ENCODE measurements at places on chromosomes 12 and 14. TPM values are rescaled to one million over a fixed set of nuclear protein-coding genes. Genes with fewer than 3 reads are reported as not detected.

GRCh38 chr12:49098035-49098451 is 3.4 kb upstream of the DHH start:
- DNase-seq = peak; percentile 68

DNA sequence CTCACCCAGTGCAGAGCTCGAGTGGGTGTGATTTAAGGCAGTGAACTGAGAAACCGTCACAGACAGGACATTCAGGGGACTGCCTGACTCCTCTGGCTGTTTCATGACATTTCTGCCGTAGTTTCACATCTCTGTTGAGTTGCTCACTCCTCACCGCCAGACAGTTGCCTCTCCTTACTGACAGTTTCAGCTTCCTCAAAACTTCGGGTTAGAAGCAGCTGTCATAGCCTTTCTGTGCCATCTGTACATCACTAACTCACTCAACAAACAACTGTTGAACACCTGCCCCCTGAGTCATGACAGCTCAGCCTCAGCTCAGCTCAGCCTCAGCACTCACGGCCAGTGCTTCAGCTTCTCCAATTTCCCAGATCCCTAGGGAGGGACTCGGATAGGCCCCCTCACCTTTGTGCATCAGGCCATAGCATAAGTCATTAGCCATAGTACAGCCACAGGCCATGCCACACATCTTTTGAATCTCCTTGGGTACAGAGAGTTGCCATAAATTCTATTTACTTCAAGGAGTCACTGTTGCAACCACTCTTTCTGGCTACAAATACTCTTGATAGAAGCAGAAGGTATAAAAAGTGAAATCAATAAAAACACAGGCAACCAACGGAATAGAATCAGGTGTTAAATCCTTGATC is 6.2 kb upstream of the SLC15A4 start:
- no peak for DNase-seq

- DNase-seq = no peak
These were observed 64.5 kb upstream of the USP44 start for GRCh38 chr12:95615749-95616148.

GRCh38 chr12:114698566-114699163 is 14.7 kb upstream of the TBX3 start:
- DNase-seq = no peak

Gene IFNG
- 0.57 TPM for total RNA-seq

Gene KIF26A
- 0.26 TPM for total RNA-seq

Gene KLHDC1
- 5.6 TPM for total RNA-seq

GRCh38 chr12:6462234-6462995 is 8.1 kb downstream of the VAMP1 start:
- no peak for DNase-seq

- no peak for DNase-seq
These were observed 1.9 kb downstream of the PRKD1 start for GRCh38 chr14:29925736-29926135.

GRCh38 chr12:120500581-120500980 is 4.7 kb downstream of the DYNLL1 start:
- no peak for DNase-seq

Gene RASAL1
- total RNA-seq = 1.0 TPM

DNA sequence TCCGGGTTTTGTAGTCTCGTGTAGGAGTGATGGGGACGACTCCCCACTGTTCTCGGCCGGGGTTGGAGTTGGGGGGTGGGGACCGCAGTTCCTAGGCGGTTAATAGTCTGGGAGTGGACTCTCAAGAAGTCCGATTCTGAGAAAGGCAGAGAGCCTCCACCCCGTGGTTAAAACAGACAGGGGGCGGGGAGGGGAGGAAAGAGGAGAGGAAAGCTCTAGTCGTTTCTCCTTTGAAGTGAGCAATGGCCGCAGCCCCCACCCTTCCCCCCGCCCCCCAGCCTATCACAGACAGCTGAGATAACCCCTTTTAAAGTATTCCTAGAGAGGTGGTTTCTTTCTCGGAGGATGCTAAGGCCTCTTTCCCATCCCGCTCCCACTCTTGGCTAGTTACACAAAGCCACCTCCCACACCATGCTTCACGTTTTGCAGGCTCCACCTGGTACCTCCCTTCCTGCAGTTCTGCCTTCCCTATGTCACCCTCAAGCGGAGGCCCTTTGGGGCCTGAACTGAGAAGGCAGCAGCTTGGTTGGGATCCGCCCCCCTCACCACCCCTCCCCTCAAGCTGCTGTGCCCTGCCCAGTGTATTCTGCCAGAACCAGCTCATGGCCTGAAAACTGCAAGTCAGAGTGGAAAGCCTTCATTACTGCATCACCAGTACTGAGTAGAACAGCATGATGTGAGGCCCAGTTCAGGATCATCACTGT is 853 bp downstream of the USP5 start:
- DNase-seq = peak; percentile 63

DNA sequence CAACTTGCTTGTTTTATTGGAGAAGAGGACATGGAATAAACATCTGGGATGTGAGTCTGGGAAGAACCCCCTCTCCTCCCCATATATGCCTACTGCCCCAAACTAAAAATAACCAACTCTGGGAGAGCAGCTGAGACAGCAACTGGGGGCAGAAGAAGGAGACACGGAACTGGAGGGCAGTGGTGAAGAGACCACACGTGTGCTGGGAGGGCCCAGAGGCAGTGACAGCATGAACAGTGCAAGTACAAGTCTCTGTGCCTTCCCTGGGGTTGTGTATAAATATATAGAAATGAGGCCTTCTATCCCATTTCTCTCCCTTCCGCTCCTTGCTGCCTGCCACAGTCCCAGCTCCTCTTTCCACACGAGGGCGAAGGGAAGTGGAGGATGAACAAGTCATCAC is 4.0 kb upstream of the KRT73 start:
- DNase-seq = no peak

- no peak for DNase-seq
These were observed 84.6 kb downstream of the SLC38A6 start for GRCh38 chr14:61065656-61066055.

Gene GLIPR1L1
- not detected for total RNA-seq

DNA sequence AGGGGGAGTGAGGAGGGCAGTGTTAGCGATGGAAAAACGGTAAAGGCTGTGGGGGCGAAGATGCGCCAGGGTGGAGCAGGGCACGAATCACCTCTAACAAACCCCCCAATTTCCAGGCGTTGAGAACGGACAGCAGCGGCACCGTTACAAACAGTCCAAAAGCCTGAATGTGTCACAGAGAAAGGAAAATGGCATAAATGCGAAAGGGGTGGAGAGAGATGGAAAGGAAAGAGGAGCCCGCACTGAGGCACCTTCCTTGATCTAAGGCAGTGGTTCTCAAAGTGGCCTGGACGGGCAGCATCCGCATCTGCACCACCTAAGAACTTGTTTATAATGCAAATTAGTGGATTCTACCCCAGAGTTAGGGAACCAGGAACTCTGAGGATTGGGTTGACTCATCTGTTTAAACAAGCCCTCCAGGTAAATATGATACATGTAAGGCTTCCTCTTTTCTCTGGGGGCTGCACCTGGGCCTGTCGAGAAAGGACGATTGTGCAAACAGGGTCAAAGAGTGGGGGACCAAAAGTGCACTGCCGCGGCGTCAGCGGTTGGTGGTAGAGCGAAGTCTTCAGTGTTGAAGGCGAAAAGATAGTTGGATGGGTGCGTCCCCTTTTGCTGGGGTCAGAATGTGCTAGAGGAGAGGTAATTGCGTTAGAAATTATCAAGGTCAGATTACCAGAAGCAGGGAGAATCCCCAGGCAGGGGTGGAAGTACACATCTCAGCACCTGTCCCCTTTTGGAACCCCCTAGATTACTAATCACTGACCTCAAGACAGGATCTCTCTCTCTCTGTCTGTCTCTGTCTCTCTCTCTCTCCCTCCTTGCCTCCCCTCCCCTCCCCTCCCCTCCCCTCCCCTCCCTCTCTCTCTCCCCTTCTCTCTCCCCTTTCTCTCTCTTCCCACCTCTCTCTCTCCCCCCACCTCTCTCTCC is 1.3 kb upstream of the KCNH5 start:
- DNase-seq = no peak

Gene SIRT4
- total RNA-seq = 1.7 TPM

Gene C14orf39
- not detected for total RNA-seq

DNA sequence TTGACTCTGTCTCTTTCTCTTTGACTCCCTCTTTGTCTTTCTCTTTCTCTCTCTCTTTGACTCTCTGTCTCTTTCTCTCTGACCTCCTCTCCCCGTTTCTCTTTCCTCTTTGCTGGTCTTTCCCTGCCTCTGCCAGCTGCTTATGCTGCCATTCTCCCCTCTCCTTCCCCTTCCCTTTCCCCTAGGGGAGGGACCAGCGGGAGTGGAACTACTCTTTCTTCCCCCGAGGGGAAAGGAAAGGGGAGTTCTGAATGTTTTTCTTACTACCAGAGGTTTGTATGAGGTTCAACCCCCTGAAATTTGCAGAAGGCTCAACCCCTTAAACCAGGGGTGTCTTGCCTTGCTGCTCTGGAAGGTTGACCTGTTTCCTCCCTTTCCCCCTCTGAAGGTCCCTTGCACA is 24.7 kb upstream of the RNASE1 start:
- DNase-seq = no peak

GRCh38 chr12:65948320-65949008 is 124.2 kb downstream of the HMGA2 start:
- no peak for DNase-seq

DNA sequence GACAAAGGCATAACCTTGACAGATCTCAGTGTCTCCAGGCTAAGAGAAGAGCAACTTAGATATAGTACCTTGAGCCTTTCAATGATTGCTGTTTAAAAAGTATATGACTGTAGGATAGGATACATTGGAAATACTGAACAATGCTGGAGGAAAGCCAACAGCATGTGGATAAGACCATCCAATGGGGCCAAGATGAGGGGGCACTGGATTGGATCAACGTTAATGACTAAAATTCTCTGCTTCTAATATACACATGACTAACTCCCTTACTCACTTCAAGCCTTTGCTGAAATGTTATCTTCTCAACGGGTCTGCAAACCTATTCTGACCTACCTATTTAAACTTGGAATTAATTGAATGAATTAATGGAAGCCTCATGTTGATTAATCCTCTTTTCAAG is 354.9 kb downstream of the RAD51B start:
- no peak for DNase-seq

GRCh38 chr14:91925727-91926121 is 21.8 kb downstream of the FBLN5 start:
- no peak for DNase-seq

GRCh38 chr12:114400925-114401324 is 5.0 kb downstream of the TBX5 start:
- DNase-seq = no peak

DNA sequence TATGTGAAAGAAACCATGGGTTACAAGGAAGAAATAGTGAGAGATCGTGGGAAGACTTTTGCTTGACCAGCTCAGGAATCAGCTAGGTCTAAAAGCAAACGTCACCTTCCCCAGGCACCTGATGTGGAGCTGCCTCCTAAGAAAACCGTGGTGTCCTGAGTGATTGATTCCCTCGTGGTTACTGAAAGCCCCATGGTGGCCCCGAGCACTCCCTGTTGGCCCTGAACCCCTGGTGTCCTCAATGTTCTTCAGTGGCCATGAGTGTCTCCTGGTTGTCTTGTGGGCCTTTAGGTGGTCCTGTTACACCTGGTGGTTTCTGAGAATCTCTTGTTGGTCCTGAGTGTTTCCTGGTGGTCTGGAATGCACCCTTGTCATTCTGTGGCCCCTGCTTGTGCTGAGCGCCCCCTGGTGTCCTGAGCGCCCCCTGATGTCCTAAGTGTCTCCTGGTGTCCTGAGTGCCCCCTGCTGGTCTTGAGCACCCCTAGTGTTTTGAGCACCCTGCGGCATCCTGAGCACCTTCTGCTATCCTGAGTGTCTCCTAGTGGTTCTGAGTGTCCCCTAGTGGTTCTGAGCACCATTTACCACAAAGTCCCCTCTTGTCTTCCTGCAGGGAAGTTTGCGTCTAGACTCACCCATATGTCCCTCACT is 518.7 kb downstream of the TMEM121 start:
- DNase-seq = peak; percentile 85

GRCh38 chr12:76142305-76142704 is 57.8 kb upstream of the NAP1L1 start:
- no peak for DNase-seq

DNA sequence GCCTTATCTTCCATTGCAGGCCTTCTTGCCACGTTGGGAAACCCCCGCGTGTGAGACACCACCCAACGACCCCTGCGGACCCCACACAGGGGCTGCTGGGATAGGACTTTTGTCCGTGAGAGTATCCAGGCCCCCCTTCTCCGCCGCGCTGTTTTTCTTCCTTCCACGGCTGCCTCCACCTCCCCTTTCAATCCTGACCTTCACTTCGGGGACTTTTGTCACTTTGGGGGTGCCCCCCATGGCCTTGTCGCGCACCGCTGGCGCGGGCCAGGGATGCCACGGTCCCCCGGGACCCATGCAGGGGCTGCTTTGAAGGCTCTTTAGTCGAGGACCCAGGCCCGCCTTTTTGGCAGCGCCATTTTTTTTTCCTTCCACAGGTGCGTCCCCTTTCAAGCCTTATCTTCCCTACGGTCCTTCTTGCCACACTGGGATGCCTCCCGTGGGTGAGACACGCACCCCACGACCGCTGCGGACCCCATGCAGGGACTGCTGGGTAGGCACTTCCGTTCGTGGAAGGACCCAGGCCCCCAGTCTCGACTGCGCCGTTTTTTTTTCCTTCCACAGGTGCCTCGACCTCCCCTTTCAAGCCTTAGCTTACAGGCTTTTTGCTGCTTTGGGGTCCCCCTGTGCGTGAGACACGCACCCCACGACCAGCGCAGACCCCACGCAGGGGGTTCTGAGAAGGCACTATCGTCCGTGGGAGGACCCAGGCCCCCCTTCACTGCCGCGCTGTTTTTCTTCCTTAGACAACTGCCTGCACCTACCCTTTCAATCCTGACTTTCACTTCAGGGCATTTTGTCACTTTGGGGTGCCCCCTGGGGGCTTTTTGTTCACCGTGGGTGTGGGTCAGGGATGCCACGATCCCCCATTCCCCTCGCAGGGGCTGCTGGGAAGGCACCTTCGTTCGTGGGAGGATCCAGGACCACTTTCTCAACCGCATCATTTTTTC is 267.4 kb downstream of the ALG10 start:
- DNase-seq = peak; percentile 12

DNA sequence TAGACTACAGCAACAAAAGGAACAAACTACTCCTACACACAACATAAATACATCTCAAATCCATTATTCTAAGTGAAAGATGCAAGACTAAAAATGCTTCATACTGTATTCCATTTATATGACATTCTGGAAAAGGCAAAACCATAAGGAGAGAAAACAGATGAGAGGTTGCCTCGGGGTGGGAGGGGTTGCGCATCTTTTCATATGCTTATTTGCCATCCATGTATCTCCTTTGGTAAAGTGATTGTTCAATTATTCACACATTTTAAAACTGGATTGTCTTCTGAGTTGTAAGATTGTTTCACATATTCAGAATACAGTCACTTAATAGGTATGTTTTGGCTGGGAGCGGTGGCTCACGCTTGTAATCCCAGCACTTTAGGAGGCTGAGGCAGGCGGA is 5.1 kb upstream of the TMEM263 start:
- no peak for DNase-seq

Measured in activated naive CD8-positive, alpha-beta T cell treated with anti-CD3 and anti-CD28 coated beads, Interleukin-2, amount 10 ng/mL, durations not matched to agents 7 days and 5 days (primary cell).